Stimulated activated CD4-positive, alpha-beta T cell treated with anti-CD3 and anti-CD28 coated beads, Interleukin-2, amount 100 ng/mL, for 4 hours (primary cell): ENCODE measurements at places on chromosomes 6 and 20.

- DNase-seq: no peak
Observed at GRCh38 chr20:63765902-63766301, 26.3 kb downstream of the SLC2A4RG start.

- DNase-seq: no peak
Observed at GRCh38 chr6:75124983-75125382, 80.9 kb downstream of the COL12A1 start.

DNA sequence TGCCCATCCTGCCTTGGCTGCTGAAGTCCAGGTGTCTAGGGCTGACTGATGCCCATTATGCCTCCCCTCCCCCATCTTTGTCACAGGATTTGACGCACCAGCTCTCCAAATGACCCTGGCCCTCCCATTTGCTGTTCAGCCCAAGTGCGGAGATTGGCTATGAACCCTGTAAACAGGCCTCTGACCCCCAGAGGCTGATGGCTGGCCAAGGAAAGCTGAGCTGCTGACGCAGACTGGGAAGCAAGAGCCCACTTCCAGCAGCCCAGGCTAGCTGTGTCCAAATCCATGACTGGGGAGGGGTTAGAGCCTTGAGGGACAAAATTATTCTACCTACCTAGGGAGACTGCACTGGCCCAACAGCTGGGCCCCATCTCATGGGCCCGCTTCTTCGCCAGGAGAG lies 797 bp upstream of the GNRH2 start:
- no peak for DNase-seq

DNA sequence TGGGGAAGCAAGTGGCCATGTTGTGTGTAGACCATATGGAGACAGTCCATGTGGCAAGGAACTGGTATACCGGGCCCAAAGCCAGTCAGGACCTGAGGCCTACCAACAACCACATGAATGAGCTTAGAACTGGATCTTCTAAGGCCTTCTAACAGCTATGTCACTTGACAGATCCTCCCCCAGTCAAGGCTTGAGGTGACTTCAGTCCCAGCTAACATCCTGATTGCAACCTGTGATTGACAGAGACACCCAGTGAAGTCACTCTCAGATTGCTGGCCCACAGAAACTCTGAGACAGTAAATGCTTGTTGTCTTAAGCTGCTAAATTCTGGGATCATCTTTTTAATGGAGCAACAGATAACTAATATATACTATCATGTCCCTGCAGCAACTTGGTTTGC lies 32.9 kb downstream of the AHI1 start:
- no peak for DNase-seq

DNA sequence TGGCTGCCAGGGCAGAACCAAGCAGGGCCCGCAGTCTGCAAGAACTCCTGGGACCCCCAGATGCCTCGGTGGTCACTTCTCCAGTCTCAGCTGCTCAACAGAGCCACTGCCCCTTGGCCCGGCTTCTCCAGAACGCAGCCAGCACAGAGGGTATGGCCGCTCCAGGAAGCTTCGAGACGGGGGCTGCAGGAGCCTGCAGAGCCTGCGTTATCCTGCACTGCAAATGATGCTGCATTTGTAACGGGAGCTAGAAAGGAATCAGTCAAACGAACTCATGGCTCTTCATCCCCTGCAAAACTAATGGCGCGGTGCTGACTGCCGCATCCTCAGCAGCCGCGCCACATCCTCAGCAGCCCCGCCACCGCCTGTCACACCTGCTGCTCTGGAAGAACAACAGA lies 254.9 kb downstream of the TAF4 start:
- no peak for DNase-seq

- DNase-seq: no peak
Observed at GRCh38 chr20:53226826-53227225, 254.7 kb downstream of the TSHZ2 start.

GRCh38 chr6:17161076-17161475 lies 59.2 kb downstream of the STMND1 start:
- no peak for DNase-seq

DNA sequence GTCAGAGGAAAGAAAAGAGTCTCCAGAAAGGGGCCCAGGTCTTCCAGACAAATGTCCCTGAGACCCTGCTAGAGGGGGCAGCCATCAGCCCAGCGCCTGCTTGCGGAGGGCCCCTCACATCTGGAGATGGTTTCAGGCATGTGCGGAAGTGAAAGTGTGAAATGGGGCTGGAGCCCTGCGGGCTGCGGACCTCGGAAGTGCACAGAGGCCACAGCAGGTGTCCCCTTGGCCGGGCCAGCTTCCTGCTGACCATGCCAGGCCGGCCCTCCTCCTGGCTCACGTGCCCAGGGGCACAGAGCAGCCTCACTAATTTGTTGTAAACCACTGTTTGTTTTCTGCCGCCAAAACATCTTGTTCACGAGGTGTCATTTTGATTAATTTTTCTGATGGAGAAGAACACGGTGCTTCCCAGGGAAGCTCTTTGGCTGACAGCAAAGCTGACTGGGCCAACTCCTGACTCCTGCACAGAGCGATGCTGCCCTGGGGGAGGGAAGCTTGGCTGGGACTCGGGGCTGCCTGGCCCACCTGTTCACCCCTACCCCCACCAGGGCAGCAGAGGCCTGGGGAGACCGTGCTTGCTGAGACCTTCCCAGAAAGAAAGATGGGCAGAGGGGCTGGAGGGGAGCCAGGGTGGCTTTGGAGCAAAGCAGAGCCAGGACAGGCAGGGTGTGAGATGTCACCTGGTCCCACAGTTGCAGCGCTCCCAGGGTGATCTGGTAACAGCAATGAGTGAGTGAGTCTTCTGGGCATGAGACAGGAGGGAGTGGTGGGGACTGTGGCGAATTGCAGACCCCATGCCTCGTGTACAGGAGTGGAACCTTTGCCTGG lies 54.2 kb downstream of the BCAS4 start:
- DNase-seq: no peak

DNA sequence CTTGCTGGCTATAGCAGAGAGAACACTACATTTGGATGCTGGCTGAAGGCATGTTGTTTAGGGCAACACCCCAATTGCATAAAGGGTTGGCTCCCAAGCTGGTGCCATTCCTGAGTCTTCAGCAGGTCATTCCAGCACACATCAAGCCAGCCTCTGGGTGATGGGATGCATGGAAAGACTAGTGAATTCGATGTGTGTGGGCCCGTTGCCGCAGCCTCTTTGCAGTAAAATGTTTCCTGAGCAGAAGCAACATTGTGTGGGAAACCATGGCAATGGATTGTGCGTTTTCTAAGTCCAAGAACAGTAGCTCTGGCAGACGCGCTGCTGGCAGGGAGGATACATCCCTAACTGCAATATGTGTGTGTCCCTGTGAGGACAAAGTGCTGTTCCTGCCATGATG lies 142.4 kb upstream of the SLC24A3 start:
- DNase-seq: no peak

DNA sequence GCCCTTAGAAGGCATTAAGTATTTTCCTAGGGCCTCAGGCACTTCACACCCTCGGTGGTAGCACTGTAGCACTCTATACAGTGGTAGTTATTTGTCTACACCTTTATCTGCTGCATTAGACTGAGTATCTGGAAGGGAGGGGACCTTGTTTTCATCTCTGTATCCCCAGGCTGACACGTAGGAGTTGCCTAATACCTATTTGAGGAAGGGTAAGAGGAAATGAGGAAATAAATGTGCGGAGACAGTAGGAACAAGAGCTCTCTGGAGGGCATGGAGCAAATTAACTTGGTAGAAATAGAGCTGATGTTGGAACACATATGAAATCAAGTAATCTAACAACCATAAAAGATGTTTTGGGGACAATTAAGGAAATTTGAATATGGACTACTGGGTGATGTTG lies 3.9 kb downstream of the CNPY3 start:
- DNase-seq: no peak

- DNase-seq: no peak
Observed at GRCh38 chr6:106143665-106144064, 57.5 kb downstream of the PRDM1 start.

DNA sequence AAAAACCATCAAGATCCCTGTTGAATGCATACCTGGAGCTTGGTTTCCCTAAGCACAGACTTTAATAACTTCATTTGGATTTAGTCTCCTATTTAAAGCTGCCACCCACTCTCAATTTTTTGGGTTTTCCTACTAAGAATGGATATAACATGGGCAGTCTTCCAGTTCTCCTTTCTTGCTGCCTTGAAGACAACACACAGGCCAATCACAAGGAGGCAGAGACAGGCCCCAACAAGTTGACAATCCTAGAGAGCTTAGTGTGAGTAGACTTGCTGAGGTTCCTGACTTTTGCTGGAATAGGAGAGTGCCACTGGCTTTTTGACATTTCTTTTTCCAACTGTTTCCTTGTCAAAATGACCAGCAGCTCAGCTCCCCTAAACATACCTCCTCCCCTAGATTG lies 112.3 kb upstream of the ESR1 start:
- no peak for DNase-seq

DNA sequence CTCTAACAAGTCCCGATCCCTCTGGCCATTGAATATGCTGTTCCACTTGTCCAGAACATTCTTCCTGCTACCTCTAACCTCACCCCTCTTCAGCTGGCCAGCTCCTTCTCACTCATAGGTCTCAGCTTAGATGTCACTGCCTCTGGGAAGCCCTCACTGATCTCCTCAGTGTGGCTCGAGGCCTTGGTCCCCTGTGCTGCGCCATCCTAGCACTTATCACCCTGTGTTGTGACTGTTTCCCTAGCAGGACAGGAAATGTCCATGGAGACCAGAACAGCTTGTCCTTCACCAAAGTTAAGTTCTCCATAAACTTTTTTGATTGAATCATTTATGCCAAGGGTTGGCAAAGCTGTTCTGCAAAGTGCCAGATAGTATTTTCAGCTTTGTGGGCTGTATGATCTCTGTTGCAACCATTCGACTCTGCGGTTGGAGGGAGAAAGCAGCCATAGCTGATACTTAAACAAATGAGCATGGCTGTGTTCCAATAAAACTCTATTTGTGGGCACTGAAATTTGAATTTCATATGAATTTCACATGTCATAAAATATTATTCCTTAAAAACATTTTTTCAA lies 6.5 kb upstream of the BNIP5 start:
- no peak for DNase-seq

DNA sequence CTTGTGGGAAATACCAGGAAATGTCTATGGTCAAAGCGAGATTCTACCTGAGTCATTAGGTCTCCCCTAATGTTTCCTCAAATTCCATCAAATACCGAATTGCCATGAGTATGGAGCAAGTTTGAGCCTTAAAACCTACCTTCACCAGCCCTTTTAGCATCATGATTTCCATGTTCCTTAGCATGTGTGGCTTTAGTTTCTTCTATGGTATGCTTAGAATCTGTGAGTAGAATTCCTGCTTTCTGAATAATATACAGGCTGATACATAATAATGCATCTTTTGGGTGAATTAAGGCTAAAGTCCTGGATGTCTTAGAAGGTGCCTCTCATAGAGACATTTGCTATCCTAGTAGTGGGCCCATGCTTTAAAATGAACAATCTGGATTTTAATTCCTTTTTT lies 32.0 kb downstream of the TSPYL4 start:
- DNase-seq: no peak

GRCh38 chr6:42742116-42742894 lies 3.6 kb downstream of the TBCC start:
- DNase-seq: no peak

DNA sequence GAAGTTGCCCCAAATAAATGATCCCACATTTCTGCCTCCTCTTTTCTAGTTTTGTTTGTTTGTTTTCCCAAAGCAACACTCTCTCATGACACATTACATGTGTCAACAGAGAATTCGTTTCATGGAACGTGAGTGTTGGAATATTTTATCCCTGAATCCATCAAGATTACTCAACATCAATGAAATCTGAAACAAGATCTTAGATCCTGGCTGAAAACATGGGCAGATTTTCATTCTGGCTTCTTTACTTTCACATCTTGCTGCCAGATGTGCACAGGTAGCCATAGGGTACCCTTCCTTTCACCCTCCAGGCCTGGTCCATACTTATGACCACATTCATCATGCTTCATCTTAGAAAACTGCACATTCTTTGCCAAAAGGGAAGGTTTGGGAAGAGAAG lies 347.0 kb downstream of the DOK5 start:
- no peak for DNase-seq

- DNase-seq: no peak
Observed at GRCh38 chr6:44110005-44110676, 17.1 kb downstream of the MRPL14 start.

DNA sequence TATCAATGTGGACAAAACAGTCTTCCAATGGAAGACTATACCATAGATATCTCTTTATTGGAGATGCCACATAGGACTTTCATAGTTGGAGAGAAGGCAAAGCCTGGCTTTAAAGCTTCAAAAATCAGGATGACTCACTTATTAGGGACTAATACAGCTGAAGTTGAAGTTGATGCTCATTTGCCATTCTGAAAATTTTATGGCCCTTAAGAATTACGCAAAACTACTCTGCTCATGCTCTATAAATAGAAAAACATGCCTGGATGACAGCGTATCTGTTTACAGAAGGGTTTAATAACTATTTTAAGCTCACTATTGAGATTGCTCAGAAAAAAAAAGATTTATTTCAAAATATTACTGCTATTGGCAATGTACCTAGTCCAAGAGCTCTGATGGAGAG lies 155.5 kb upstream of the DST start:
- no peak for DNase-seq

- DNase-seq: no peak
Observed at GRCh38 chr20:20731945-20732296, 19.5 kb upstream of the RALGAPA2 start.

DNA sequence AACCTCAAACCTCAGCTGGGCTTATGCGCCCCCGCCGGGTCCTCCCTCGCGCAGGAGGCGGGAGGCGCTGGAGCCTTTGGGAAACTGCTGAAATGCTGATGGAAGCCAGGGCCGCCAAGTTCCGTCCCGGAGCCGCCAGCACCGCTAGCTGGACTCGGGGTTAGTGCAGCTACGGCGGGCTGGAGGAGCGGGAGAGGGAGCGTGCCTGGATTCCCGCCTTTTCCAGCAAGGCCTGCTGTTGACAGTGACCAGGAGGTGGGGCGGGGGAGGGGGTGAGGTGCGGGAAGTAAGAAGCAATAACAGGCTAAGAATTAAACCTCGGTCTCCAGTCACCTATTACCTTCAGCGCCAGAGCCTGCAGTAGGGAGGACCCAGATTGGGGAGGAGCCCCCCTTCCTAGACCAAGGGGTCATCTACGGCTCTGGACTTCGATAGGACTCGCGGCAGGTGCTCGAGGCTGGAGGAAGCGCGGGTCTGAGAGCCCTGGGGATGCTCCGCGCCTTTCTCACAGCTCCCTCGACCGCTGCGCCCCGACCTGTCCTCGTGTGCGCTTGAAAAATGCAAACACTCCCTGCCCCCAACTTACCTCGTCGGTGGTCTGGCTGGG lies 20.5 kb downstream of the COL9A1 start:
- no peak for DNase-seq

DNA sequence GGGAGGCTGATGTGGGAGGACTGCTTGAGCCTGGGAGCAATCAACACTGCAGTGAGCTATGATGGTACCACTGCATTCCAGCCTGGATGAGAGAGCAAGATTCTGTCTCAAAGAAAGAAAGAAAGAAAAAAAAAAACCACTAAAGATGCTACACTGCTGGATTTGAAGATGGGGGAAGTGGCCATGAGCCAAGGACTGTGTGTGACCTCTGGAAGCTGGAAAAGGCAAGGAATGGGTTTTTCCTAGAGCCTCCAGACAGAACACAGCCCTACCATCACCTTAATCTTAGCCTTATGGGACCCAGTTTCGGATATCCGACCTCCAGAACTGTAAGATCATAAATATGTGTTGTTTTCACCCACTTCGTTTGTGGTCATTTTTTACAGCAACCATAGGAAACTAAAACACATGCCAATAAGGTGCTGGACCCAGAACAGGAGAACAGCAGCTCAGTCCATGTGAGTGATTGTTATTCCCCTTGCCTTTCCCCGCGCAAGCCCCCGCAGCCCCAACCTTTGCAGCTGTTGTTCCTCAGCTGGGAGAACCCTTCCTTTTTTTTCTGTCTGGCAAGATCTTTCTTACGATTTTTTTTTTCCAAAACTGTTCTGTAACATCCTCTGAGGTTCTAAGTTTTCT lies 11.1 kb upstream of the VAPB start:
- no peak for DNase-seq
